Esophagus squamous epithelium (tissue), 5 donors: ENCODE measurements at places on chromosomes 2 and 18. TPM values are rescaled to one million over a fixed set of nuclear protein-coding genes. Genes with fewer than 3 reads are reported as not detected.

The C1QL2 gene
- not detected for total RNA-seq

The NCL gene
- 186 TPM for total RNA-seq

The DSC2 gene
- 349 TPM for total RNA-seq

DNA sequence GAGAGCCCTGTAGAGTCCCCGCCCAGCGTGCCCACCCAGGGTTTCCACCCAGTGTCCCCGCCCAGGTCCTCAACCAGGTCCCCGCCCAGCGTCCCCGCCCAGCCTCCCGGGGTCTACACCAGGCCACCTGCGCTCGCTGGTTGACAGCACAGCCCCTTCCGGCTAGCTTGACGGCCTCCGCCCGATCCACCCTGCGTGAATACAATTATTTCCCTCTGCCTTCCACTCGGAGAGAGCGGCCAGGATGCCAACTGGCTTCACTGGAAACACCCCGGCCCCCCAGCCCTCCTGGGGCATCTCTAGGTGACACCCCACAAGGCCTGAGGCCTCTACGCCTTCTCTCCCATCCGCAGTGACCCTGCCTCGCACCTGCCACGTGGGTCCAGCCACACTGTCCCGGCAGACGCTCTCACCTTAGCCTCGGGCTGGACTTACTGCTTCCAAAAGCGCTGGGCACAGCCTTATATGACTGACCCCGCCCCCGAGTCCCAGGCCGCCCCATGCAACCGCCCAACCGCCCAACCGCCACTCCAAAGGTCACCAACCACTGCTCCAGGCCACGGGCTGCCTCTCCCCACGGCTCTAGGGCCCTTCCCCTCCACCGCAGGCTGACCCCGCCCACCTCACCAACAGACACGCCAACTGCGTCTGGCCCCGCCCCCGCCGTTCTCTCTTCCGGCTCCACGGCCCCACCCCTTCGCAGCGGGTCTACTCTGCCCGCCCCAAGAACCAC is 188.1 kb downstream of the LAMA1 start:
- H3K4me3 ChIP-seq: no peak overlapping the region
- no peak overlapping the region for H3K27ac ChIP-seq
- no peaks in the 10 kb centered on the region for H3K27me3 ChIP-seq
- no peak for DNase-seq
- H3K36me3 ChIP-seq: no peaks in the 10 kb centered on the region

DNA sequence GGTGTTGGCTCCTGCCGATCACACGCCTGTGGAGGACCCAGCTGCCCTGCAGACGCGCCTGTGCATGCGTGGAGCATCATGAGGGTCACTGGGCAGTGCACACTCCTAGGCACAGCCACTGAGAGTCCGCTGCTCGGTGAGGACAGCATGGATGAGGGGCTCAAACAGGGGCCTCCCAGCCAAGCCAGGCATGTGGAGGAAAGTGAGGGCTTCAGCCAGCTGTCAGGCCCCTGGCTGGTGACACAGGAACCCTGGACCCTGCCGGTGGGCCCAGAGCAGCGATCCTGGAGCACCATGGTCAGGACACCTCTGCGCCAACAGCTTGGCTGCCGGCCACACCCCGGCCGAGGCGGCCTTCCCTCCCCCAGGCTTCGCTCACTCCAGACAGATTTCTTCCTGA is 171.2 kb downstream of the RTP5 start:
- no peaks in the 10 kb centered on the region for H3K36me3 ChIP-seq
- no peak for DNase-seq
- H3K27ac ChIP-seq: no peak overlapping the region

DNA sequence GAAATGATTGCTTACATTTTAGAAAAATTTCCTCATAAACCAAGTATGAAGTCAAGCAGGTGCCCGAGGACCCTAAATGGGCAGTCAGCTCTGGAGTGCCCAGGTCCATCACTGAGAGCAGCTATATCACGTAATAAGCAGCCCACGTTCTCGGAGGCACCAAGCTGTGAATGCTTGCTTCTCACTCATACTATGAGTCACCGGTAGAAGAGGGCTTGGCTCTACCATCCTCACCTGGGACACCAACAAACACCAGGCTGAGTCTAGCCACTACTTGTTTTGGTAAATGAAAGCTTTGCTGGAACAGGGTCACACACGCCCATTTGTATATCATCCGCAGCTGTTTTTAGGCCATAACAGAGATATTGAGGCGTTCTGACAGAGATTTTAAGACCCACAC is 207.5 kb downstream of the SEPTIN10 start:
- peaks cover 19% of the 10 kb centered on the region for H3K4me1 ChIP-seq
- H3K36me3 ChIP-seq: no peaks in the 10 kb centered on the region
- no peaks in the 10 kb centered on the region for H3K27me3 ChIP-seq

DNA sequence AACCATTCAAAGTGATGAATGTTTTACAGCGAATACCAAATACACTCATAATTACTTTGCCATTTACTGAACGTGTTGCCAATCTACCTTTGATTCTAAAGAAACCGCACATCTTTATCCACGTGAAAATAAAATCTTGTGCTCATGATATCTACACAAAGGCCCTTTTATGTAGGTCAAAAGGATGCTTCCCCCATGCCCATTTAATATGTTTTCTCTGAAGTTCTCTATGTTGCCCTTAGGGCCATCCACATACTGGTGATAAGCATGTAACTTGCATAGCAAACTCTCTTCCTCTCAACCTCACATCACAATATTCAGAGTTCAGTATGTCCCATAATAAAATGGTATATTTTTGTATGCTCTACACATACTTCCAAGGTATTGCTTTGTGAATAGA is 380.0 kb upstream of the FIGN start:
- H3K27me3 ChIP-seq: no peaks in the 10 kb centered on the region
- no peaks in the 10 kb centered on the region for H3K4me1 ChIP-seq
- DNase-seq: no peak
- H3K4me3 ChIP-seq: no peak overlapping the region

DNA sequence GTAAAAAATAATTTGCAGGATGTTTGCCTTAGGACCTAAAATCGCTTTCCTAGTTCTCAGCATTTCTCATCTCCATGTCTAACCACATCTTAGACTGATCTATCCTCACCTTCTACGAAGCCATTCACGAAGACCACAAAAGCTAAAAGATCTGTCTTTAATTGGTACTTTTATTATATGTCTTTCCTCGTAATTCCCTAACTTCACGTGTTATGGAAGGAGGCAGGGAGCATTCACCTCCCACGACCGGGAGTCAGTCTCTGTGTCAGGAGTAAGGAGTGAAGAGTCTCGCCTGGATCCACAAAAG is 1.6 kb downstream of the DLGAP1 start:
- no peaks in the 10 kb centered on the region for H3K36me3 ChIP-seq
- no peak for DNase-seq
- H3K4me3 ChIP-seq: peak overlapping the region; percentile 48
- H3K27ac ChIP-seq: no peak overlapping the region
- H3K27me3 ChIP-seq: peaks cover 9% of the 10 kb centered on the region

- H3K27me3 ChIP-seq: no peaks in the 10 kb centered on the region
- no peak for DNase-seq
- H3K27ac ChIP-seq: no peak overlapping the region
- H3K36me3 ChIP-seq: no peaks in the 10 kb centered on the region
Observed at GRCh38 chr2:177579486-177580036, 187.0 kb downstream of the AGPS start.

DNA sequence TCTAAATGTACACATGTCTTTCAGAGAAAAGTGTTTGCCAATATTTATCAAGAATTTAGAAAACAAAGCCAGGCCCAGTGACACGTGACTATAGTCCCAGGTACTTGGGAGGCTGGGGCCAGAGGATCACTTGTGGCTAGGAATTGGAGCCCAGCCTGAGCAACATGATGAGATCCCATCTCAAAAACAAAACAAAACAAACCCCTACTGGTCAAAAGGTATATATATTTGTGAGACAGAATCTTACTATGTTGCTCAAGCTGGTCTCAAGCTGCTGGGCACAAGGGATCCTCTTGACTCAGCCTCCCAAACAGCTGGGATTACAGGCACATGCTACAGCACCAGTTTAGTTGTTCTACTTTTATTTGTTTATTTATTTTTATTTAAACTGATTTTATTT is 79.2 kb downstream of the ZDBF2 start:
- no peaks in the 10 kb centered on the region for H3K36me3 ChIP-seq
- DNase-seq: no peak
- no peak overlapping the region for H3K27ac ChIP-seq

GRCh38 chr2:31081492-31081891 is 56.7 kb downstream of the GALNT14 start:
- no peak overlapping the region for H3K4me3 ChIP-seq
- no peak for DNase-seq
- H3K4me1 ChIP-seq: no peaks in the 10 kb centered on the region
- no peaks in the 10 kb centered on the region for H3K27me3 ChIP-seq
- no peaks in the 10 kb centered on the region for H3K36me3 ChIP-seq

DNA sequence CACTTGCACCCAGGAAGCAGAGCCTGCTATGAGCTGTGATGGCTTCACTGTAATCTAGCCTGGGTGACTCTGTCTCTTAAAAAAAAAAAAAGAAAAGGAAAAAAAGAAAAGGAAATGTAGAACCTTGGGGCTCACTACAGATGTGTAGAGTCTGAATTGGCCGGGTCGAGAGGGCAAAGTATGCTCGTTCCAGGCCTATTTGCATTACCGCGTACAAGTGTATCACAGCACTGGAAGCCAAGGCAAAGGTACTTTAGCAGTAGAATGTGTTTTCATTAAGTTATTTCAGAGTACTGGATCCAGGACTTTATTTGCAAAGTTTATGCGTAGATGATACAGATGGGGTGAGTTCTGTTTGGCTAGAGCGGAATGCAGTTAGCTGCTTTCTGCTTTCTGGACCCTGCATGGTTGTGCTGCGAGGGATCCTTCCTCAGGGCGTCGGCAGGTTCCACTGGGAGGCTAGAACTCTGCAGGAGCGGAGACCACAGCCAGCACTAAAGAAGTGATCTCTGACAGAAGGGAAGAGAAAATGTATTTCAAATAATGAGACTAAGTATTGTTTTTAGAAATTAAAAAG is 51.8 kb downstream of the LDLRAD4 start:
- no peaks in the 10 kb centered on the region for H3K36me3 ChIP-seq
- no peak for DNase-seq
- H3K4me3 ChIP-seq: no peak overlapping the region
- H3K27me3 ChIP-seq: no peaks in the 10 kb centered on the region

GRCh38 chr2:109690457-109690821 is 76.3 kb downstream of the SOWAHC start:
- no peak overlapping the region for H3K4me3 ChIP-seq
- no peaks in the 10 kb centered on the region for H3K36me3 ChIP-seq
- H3K4me1 ChIP-seq: peaks cover 32% of the 10 kb centered on the region
- no peaks in the 10 kb centered on the region for H3K27me3 ChIP-seq
- peak overlapping the region; percentile 86 for H3K27ac ChIP-seq
